A549 treated with GW870086 at 1 μM for 4 hours (cell line): ENCODE measurements at places on chromosomes 5 and 9. TPM values are rescaled to one million over a fixed set of nuclear protein-coding genes. Genes with fewer than 3 reads are reported as not detected.

SPOCK1 gene
- total RNA-seq: 8.6 to 26.5 TPM (median 17.0 TPM) in 5 replicates

CDHR2 gene
- 0.06 to 0.33 TPM (median 0.14 TPM) in 4 of 5 replicates, not detected in the other for total RNA-seq

SCGB3A1 gene
- total RNA-seq: not detected in 5 replicates

PJA2 gene
- total RNA-seq: 11.0 to 19.1 TPM (median 16.3 TPM) in 5 replicates

NUTM2G gene
- total RNA-seq: not detected in 5 replicates

TRPM6 gene
- 1.5 to 2.0 TPM (median 1.9 TPM) in 5 replicates for total RNA-seq

CMYA5 gene
- 0.08 to 0.28 TPM (median 0.14 TPM) in 4 of 5 replicates, not detected in the other for total RNA-seq

GEMIN5 gene
- total RNA-seq: 22.1 to 25.4 TPM (median 23.7 TPM) in 5 replicates

TMEM171 gene
- 3.9 to 7.8 TPM (median 6.6 TPM) in 5 replicates for total RNA-seq

FSTL4 gene
- total RNA-seq: 4.0 to 5.1 TPM (median 4.5 TPM) in 5 replicates

SHOC1 gene
- 0.05 TPM in 1 of 5 replicates, not detected in the others for total RNA-seq

MARCHF6 gene
- total RNA-seq: 42.6 to 77.2 TPM (median 73.6 TPM) in 5 replicates

FOXI1 gene
- not detected in 5 replicates for total RNA-seq

MROH2B gene
- not detected in 5 replicates for total RNA-seq

PCDHA12 gene
- total RNA-seq: 2.5 to 3.4 TPM (median 3.1 TPM) in 5 replicates

TAF1L gene
- 0.02 TPM in 1 of 5 replicates, not detected in the others for total RNA-seq

MSMP gene
- 0.32 TPM in 1 of 5 replicates, not detected in the others for total RNA-seq

CERT1 gene
- total RNA-seq: 16.2 to 24.8 TPM (median 23.1 TPM) in 5 replicates

CARD6 gene
- 2.9 to 3.3 TPM (median 3.1 TPM) in 5 replicates for total RNA-seq

MELK gene
- total RNA-seq: 62.8 to 78.4 TPM (median 68.5 TPM) in 5 replicates

PCDHGA8 gene
- 0.02 to 0.13 TPM (median 0.07 TPM) in 3 of 5 replicates, not detected in the others for total RNA-seq

MYOZ3 gene
- total RNA-seq: 0.06 to 0.22 TPM in 2 of 5 replicates, not detected in the others

FOXD4L4 gene
- 0.06 to 0.07 TPM (median 0.06 TPM) in 3 of 5 replicates, not detected in the others for total RNA-seq

FAM153A gene
- not detected in 5 replicates for total RNA-seq

STK32A gene
- total RNA-seq: 0.19 to 0.62 TPM (median 0.55 TPM) in 5 replicates

EMB gene
- total RNA-seq: 4.7 to 7.1 TPM (median 5.7 TPM) in 5 replicates

CNTNAP3B gene
- 13.6 to 18.3 TPM (median 16.5 TPM) in 5 replicates for total RNA-seq

FCN2 gene
- total RNA-seq: not detected in 5 replicates

RNF183 gene
- 0.19 TPM in 1 of 5 replicates, not detected in the others for total RNA-seq

RPL12 gene
- total RNA-seq: 2,688 to 3,016 TPM (median 2,751 TPM) in 5 replicates

OR1L6 gene
- not detected in 5 replicates for total RNA-seq

CCNG1 gene
- total RNA-seq: 58.6 to 68.0 TPM (median 63.1 TPM) in 5 replicates

PCA3 gene
- not detected in 5 replicates for total RNA-seq

GGTA1 gene
- total RNA-seq: not detected in 5 replicates

THBS4 gene
- total RNA-seq: 0.28 TPM in 1 of 5 replicates, not detected in the others

TAF11L5 gene
- total RNA-seq: not detected in 5 replicates

CCDC152 gene
- total RNA-seq: not detected in 5 replicates

KCNV2 gene
- not detected in 5 replicates for total RNA-seq

IFNA4 gene
- total RNA-seq: not detected in 5 replicates

TTC33 gene
- 7.5 to 16.1 TPM (median 10.1 TPM) in 5 replicates for total RNA-seq

ARL14EPL gene
- 0.14 to 0.60 TPM (median 0.26 TPM) in 5 replicates for total RNA-seq

DNAJB5 gene
- 7.7 to 9.8 TPM (median 9.6 TPM) in 5 replicates for total RNA-seq

PAPPA gene
- total RNA-seq: 18.8 to 29.7 TPM (median 26.2 TPM) in 5 replicates

IZUMO3 gene
- total RNA-seq: not detected in 5 replicates

TPPP gene
- 4.6 to 6.9 TPM (median 5.6 TPM) in 5 replicates for total RNA-seq

PCDHB5 gene
- 0.94 to 1.8 TPM (median 1.5 TPM) in 5 replicates for total RNA-seq

HMGCS1 gene
- 56.3 to 63.7 TPM (median 61.4 TPM) in 5 replicates for total RNA-seq

SPATA31C1 gene
- total RNA-seq: not detected in 5 replicates

PTGES gene
- 172 to 205 TPM (median 174 TPM) in 5 replicates for total RNA-seq

RORB gene
- total RNA-seq: not detected in 5 replicates

GMCL2 gene
- not detected in 5 replicates for total RNA-seq

MED22 gene
- 21.0 to 32.2 TPM (median 30.2 TPM) in 5 replicates for total RNA-seq

PCDHGA2 gene
- total RNA-seq: 0.45 to 0.72 TPM (median 0.70 TPM) in 5 replicates

APBA1 gene
- 0.13 to 0.48 TPM (median 0.15 TPM) in 5 replicates for total RNA-seq

CDC23 gene
- total RNA-seq: 21.5 to 37.9 TPM (median 27.9 TPM) in 5 replicates

SLC36A3 gene
- total RNA-seq: not detected in 5 replicates

C5orf46 gene
- total RNA-seq: not detected in 5 replicates
